ENCODE measurements at places on chromosomes 3 and 15.

DNA sequence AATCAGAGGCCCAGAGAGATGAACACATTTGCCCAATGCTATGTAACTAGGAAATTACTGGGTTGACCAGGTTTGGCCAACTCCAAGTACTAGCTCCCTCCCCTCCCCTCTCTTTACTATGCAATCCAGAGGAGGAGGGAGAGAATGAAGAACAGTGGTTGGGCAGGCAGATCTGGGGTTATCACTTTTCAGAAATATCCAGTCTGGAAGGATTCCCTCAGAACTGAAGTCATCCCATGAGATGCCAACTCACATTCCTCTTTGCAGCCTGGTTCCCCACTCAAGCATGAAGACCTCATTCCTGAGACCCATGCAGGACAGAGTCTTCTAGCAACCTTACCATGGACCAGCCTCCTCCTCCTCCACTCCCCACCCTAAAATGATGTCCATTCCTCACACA lies 201.1 kb downstream of the TLE3 start:
- no peak for DNase-seq

GRCh38 chr3:150519026-150519425 lies 27.3 kb downstream of the SERP1 start:
- DNase-seq, result no peak

DNA sequence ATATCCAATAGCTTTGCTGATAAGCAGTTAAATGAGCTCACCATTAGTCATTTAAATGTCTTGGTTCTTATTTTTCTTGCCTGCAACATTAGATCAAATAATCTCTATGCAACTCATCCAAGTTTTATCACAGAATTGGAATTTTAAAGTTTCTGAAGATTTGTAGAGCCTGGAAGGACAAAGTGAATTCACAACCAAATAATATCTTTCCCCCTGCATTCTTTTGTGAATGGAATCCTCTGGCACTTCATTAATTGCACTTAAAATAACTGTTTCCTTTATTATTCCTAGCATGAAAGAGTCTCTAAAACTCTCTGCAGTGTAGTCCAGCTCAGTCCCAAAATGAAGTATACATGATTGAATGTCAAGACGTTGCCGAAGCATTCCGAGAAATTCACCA lies 345.6 kb upstream of the TGFBR2 start:
- DNase-seq, result no peak

- DNase-seq, result no peak
These were observed 17.5 kb downstream of the GRAMD2A start for GRCh38 chr15:72179950-72180581.

- no peak for DNase-seq
These were observed 62.1 kb downstream of the CORO2B start for GRCh38 chr15:68640791-68641331.

GRCh38 chr15:100902436-100903167 lies 16.6 kb upstream of the LRRK1 start:
- DNase-seq, result no peak

- DNase-seq, result peak; percentile 83
These were observed 284 bp upstream of the TSC22D2 start for GRCh38 chr3:150407808-150408220.

DNA sequence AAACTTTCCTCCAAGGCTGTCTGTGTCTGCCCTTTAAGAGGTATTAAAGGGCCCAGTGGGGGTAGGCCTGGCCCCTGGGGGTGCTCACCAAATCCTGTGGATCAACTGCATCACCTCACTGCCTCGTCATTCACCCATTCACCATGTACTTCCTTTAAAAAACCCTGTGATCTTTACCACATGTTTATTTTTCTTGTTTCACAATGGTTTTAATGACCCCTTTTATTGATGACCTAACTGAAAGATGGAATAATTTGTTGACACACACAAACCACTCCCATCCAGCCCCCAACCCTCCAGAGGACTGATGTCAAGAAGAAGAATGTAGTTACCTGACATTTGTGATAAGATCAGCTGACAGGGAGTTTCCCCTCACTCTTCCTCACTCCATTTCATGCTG lies 40.8 kb downstream of the KCNAB1 start:
- no peak for DNase-seq

DNA sequence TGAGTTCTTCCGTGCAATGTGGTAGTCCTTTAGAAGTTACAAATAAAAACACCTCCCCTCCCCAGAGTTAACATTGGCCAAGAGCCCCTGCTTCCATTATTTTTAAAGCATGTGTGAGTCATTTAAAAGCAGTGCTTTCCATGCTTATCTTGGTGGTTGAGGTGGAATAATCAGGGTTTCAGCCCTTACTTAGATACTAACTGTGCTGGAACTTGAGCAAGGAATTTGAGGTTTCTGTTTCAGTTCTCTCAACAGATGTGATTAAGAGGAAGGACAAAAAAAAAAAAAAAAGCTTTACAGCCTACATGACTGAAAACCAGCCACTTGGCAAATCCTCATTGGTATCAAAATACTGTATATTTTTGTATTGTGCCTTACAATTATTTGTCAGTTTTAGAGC lies 64.5 kb downstream of the CGNL1 start:
- DNase-seq, result no peak

DNA sequence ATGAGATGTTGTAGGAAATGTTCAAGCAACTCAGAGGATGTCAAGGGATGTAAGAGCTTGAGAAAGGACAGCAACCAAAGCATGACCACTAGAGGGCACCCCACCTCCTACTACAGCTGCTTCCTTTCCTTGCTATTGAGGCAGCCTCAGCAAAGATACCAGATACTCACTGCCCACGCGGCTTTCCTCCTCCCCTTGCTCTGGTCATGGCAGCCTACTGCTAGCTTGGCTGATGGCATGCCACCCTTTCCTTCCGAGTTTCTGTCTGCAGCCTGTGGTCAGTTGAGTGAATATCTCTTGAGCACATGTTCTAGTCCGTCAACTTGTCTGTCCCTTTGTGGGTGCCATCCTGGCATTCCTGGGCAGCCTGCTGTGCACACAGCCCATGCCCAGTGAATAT lies 4.4 kb upstream of the CXCR6 start:
- DNase-seq, result peak; percentile 44

GRCh38 chr3:177037241-177037640 lies 160.0 kb downstream of the TBL1XR1 start:
- no peak for DNase-seq

GRCh38 chr3:188253800-188254452 lies 100.0 kb downstream of the LPP start:
- no peak for DNase-seq

- DNase-seq, result no peak
These were observed 25.3 kb upstream of the ARHGEF26 start for GRCh38 chr3:154095832-154096421.

- DNase-seq, result no peak
These were observed 680 bp downstream of the GOLIM4 start for GRCh38 chr3:168094877-168095610.

DNA sequence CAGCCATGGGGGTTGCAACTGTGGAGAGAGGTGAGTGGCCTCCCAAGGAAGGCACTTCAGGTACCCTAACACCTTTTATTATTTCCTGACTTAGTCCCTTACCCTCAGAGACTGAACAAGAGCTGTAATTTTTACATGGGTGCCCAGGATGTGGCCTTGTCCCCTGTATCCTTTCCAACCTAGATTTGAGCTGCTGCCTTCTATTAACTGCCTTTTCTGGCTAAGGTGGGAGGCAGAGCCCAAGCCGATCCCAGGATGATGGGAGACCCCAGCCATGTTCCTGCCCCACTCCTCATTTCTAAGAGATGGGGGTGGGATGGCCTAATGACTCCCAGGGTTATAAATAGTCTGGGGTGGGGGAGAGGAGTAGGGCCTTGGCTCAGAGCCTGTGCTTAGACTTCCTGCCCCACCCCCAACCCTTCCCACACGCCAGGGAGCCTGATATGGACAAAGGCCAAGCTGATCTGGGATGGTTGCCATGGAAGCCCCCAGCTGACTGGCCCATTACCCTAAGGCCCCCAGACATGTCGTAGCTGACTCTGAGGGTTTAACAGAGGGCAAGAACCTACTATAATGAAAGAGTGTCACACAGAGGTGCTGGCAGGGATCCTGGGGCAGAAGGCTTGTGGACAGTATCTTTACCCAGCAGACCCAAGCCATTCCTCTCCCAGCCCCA lies 1.9 kb downstream of the KLHDC8B start:
- no peak for DNase-seq

GRCh38 chr15:72902245-72902918 lies 118.8 kb upstream of the ADPGK start:
- DNase-seq, result no peak

GRCh38 chr3:48361928-48362327 lies 10.1 kb upstream of the FBXW12 start:
- DNase-seq, result no peak

- no peak for DNase-seq
These were observed 440.7 kb upstream of the THBS1 start for GRCh38 chr15:39140060-39140604.

DNA sequence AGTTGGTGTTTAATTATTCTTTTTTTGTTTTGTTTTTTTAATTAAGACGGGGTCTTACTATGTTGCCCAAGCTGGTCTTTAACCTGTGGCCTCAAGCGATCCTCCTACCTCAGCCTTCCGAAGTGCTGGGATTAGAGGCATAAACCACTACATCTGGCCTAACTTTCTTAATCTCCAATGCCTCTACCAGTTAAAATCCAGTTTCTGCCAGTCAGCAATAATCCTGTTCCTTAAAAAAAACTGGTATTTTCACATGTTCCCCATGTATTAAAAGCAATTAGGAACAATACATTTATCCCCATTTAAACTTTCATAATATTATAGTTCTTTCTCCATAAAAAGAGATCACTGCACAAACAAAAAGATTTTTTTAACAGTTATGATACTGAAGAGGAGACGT lies 21.2 kb downstream of the DCAF1 start:
- no peak for DNase-seq

DNA sequence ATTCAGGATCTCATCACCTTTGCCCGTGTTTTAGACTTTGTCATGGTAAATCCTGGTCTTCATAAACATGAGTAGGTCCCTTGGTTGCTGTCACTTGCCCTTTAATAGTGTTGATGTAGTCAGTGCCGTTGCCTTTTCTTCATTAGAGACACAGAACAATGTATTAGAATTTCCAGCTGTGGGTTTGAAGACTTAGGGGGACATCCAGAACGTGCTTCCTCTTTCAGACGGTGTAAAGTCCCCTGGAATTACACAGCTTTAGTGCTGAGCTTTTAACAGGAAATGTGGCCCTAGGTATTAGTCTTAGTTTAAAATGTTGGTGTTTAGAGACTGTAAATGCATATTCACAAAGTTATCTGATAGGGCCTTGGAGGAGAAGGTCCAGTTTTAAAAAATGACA lies 8.8 kb upstream of the LRCH3 start:
- no peak for DNase-seq

DNA sequence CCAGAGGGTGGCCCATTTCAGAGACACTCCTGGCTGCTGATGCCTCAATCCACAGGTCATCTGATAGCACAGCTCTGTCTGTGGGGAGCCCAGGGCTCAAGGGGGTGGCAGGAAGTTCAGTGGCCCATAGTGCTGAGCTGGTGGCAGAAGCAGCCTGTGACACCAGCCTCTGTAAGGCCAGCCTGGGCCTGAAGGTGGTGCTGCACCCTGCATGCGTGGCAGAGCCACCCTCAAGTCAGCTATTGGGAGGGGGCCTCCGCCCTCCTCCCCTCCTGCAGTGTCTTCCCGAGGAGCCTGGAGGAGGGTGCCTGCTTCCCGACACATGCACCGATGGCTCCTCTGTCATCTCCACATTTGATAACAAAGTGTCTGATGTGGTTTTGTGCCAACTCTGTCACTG lies 3.0 kb downstream of the PLA1A start:
- no peak for DNase-seq

DNA sequence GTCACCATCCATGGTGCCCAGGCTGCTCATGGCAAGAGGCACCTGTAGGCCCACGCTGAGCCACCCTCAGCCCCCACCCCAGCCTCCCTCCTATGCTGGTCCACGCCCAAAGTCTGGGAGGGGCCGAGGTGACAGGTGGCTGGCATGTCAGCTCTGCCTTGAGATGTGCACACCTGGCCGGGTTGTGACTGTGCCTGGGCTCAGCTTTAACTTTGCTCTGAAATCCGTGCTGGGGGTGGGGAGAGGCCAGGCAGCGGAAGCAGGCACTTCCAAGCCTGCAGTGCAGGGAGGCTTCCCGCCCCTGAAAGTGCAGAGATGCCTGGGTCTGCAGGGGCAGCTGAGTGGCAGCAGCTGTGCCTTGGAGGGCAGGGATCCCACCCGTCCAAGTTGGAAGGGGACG lies 1124.8 kb downstream of the SI start:
- no peak for DNase-seq

- no peak for DNase-seq
These were observed 48.3 kb upstream of the CGNL1 start for GRCh38 chr15:57327985-57328471.

DNA sequence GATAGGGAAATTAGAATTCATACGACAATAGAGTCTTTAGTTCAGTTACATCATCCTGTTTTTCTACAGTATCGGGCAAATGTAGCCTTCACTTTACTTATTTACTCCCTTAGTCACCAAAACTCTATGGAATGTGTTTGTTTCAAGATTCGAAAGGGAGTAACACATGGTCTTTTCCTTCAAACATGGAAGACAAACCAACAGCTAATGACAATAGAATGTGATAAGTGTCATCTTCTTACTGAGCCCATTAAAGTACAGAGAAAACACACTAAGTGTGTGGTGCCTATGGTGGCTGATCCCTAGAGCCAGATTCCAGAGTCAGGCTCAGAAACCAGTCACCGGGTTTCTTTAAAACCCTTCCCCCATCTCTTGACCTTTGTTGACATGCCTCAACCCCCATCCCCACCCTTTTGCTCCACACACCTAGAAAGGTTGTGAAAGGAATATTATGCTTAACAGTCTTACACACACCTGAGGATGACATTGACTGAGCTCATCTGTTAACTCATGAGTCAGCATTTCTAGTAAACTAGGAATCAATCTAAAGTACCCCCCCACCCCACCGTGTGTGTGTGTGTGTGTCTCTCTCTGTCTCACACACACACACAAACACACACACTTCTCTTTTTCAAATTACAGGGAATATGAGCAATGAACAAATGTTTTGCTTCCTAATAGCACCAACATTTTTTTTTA lies 549.6 kb upstream of the CCDC54 start:
- no peak for DNase-seq

DNA sequence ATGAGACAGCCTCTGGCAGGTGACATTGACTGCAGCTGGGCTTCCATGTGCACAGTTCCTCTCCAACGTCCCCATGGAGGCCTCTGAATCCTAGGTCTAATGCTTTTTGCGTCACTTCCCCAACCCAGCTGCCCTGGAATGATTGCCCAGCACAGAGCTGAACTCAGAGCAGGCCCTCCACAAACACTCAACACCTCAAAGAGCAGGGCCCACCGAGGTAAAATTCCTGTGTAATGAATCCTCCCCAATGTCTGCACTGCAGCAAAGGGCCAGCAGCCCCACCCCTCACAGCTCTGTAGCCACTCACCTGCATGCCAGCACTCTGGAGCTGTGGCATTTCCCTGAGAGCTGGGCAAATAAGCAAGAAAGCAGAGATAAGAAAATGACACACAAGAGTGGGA lies 42.6 kb upstream of the DUSP7 start:
- DNase-seq, result no peak

Data from NCI-H187 treated with DMSO at 0.1 percent for 48 hours (cell line).